ENCODE measurements at places on chromosomes 13 and 19. TPM values are rescaled to one million over a fixed set of nuclear protein-coding genes. Genes with fewer than 3 reads are reported as not detected.

DNA sequence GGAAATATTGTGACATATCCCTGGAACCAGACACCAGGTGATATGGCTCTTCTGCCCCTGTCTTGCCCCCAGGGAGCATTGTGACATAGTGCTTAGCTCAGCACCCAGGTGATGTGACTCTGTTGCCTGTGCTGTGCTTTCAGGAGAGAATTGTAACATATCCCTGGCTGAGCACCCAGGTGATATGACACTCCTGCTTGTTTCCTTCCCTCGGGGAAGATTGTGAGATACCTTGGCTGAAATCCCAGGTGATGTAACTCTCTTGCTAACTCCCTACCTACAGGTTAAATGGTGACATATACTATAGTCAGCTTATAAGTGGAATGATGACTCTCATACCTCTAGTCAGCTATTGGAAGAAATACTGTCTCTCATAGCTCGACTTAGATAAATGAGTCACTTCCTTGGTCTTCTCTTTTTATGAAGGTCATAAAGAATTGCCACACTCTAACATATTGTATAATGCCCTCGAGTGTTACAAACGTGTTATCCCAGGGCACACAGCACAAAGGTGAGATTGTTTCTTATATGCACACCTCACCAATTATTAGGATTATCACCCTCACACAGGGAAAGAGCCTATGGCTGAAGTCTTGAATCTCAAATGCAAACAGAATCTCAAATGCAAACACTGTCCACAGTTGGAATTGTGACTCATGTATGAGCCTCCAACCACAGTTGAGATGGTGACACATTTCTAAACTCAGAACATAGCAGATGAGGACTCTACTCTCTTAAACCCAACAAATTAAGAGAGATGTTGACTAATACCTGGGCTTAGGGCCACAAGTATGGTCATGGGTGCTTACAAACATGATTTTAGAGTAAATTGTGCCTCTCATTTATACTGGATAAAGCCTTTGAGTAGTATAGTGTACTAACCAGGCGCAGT is 32.7 kb upstream of the ZNF254 start:
- no peak overlapping the region for H3K4me3 ChIP-seq
- DNase-seq: no peak
- H3K36me3 ChIP-seq: peaks cover 55% of the 10 kb centered on the region
- H3K27me3 ChIP-seq: no peaks in the 10 kb centered on the region

DNA sequence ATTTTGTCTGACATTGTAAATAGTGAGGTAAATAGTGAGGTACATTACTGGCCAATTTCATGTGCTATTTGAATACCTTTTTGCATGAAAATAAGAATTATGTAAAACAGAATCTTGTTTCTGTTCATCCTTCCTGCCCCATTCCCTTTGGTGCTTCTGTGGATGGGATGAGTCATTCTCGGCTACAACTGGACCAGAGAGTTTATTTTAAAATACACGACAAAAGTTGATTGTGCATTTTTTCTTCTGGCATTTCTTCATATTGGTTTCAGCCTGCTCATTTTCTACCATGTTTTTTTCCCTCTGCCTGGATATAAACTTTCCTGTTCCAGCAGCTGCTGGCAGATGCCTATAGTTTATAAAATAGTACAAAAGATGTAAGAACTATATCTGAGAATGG is 107.5 kb downstream of the CYSLTR2 start:
- peaks cover 8% of the 10 kb centered on the region for H3K4me1 ChIP-seq
- no peak overlapping the region for H3K27ac ChIP-seq
- H3K4me3 ChIP-seq: no peak overlapping the region
- H3K36me3 ChIP-seq: no peaks in the 10 kb centered on the region
- H3K27me3 ChIP-seq: no peaks in the 10 kb centered on the region

DNA sequence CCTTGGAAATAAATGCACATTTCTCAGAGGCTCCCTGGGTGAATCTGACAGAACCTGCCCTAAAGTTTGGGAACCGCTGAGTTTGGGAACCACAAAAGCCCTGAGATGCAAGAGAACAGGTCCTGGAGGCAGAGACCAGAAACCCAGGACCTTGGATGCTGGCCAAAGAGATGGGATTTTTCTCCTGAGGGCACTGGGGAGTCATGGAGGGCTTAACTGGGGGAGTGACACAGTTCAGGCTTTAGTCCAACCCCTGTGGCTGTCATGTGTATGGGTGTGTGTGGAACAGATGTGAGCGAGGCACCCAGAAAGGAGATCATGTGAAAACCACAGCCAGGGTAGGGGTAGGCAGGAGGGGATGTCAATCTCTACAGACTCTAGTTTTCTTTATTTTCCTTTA is 3.9 kb upstream of the NCCRP1 start:
- DNase-seq: no peak
- no peak overlapping the region for H3K27ac ChIP-seq

DNA sequence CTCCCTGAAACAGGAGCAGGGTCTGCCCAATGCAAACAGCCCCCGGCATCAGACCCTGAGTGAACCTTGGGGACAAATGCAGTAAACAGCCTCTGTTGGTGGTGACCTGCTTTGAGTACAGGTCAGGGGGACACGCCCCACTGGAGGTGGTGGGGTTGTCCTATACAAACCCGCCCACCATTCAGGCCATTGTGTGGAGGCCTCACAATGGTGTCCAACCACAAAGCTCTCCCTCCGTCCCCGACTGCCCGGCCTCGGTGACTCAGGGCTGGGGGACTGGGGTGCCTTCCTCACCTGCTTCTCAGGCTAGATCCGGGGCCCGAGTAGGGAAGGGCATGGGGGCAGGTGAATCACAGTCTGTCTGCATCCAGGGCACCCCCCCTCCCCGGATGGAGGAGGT is 1.5 kb downstream of the MUC16 start:
- no peaks in the 10 kb centered on the region for H3K27me3 ChIP-seq
- H3K4me1 ChIP-seq: no peaks in the 10 kb centered on the region
- H3K27ac ChIP-seq: no peak overlapping the region
- H3K36me3 ChIP-seq: no peaks in the 10 kb centered on the region

DNA sequence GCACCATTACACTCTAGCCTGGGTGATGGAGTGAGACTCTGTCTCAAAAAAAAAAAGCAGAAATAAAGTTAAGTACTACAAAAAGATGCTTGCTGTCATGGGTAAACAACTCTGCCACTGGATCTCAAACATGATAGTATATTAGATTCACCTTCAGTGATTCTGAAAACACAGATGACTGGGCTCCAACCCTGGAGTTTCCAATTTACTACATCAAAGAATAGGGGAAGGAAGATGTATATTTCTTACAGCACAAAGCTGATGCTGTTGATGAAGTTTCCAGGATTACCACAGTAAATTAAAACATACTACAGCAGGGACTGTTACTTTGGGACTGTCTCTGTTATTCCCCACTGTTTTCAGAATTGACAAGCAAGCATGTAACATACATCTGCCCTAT is 5.2 kb downstream of the ZNF561 start:
- no peak for DNase-seq
- H3K27me3 ChIP-seq: no peaks in the 10 kb centered on the region
- peaks cover 14% of the 10 kb centered on the region for H3K4me1 ChIP-seq
- no peak overlapping the region for H3K4me3 ChIP-seq
- H3K36me3 ChIP-seq: peaks cover 87% of the 10 kb centered on the region

DNA sequence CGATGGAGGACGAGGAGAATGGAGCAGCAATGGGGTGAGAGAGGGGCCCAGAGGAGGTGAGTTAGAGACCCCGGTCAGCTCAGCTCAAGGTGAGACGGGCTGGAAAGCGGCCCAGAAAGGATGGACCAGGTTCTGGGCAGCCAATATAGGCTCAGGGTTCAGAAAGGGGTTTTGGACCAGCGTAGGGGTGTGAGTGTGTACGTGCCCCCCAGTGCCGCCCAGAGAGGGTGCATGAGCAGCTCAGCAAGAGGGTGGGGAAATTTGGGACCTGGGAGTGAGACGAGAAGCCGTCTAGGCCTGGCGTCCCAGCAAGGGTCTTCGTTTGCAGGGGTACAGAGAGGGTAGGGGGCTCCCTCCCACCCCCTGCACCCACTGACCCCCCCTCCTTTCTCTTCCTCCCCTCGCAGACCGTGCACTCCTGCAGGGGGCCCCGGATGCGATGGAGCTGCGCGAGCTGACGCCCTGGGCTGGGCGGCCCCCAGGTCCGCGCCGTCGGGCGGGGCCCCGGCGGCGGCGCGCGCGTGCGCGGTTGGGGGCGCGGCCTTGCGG is 12.1 kb downstream of the FUT6 start:
- no peaks in the 10 kb centered on the region for H3K27me3 ChIP-seq
- peaks cover 51% of the 10 kb centered on the region for H3K4me1 ChIP-seq
- DNase-seq: no peak
- H3K36me3 ChIP-seq: no peaks in the 10 kb centered on the region
- H3K4me3 ChIP-seq: peak overlapping the region; percentile 56
- peak overlapping the region; percentile 91 for H3K27ac ChIP-seq

DNA sequence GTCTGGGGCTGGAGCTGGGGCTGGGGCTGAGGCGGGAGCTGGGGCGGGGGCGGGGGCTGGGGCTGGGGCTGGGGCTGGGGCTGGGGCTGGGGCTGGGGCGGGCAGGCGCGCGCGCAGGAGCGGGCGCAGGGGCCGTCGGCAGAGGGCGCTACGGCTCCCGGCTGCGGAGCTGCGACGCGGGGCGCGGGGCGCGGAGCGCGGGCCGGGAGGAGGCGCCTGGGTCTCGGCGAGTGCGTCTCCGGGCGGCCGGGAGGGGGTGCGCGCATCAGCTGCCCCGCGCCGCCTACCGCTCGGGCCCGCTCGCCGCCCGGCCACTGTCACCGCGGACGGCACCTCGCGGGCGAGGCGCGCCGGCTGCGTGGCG is 422 bp upstream of the MTUS2 start:
- no peak overlapping the region for H3K27ac ChIP-seq
- no peaks in the 10 kb centered on the region for H3K36me3 ChIP-seq
- H3K4me1 ChIP-seq: peaks cover 5% of the 10 kb centered on the region

DNA sequence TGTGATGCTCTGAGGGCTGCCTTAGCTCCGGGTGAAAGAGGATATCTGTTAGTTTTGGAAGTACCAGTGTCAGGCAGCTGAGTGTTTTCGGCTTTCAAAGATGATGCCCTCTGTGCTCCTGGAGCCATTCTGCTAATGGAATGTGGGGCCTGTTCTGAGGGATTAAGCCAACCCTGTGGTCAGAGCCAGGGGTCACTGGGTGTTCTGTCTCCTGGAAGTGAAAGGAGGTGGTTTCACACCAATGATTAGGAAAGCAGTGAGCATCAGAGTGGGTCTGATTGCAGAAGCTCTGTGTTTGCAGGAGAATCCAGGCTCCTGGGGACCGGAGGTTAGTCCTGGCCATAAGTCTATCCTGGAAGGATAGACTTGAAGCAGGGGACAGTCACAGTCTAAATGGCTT is 94.6 kb downstream of the UQCRFS1 start:
- H3K4me1 ChIP-seq: no peaks in the 10 kb centered on the region
- H3K36me3 ChIP-seq: no peaks in the 10 kb centered on the region
- H3K27ac ChIP-seq: no peak overlapping the region
- DNase-seq: no peak
- no peak overlapping the region for H3K4me3 ChIP-seq
- no peaks in the 10 kb centered on the region for H3K27me3 ChIP-seq

- peaks cover 47% of the 10 kb centered on the region for H3K4me1 ChIP-seq
- no peak for DNase-seq
- no peaks in the 10 kb centered on the region for H3K27me3 ChIP-seq
- H3K36me3 ChIP-seq: no peaks in the 10 kb centered on the region
Measured at GRCh38 chr13:32587811-32588170, 1.5 kb downstream of the PDS5B start.

DNA sequence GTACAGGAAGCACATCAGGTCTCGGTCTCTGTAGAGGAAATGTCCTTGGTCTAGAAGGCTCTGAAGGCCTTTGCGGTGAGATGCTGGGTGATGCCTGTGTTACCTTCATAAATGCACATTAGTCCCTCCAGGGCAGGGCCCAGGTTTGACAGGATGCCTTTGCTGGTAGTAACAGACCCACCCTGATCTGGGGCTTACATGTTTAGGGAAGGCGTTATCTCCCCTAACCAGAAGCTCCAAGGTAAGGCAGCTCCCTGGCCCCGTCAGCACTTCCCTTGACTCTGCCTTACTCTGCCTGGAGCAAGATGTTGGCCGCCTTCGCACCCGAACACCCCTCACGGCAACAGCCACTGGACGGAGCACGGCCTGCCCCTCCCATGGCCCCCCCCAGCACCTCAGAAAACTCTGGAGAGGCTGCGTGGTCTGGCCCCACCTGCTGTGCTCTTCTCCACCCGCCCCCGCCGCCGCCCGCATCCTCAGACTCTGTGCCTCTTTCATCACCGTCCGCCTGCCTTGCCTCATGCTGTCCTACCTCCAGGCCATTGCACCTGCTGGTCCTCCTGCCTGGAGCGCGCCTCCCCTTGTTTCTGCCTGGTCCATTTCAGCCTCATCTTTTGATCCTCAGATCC is 9.1 kb downstream of the AP2A1 start:
- no peak for DNase-seq
- H3K36me3 ChIP-seq: peaks cover 8% of the 10 kb centered on the region
- peaks cover 1% of the 10 kb centered on the region for H3K4me1 ChIP-seq
- H3K4me3 ChIP-seq: no peak overlapping the region

DNA sequence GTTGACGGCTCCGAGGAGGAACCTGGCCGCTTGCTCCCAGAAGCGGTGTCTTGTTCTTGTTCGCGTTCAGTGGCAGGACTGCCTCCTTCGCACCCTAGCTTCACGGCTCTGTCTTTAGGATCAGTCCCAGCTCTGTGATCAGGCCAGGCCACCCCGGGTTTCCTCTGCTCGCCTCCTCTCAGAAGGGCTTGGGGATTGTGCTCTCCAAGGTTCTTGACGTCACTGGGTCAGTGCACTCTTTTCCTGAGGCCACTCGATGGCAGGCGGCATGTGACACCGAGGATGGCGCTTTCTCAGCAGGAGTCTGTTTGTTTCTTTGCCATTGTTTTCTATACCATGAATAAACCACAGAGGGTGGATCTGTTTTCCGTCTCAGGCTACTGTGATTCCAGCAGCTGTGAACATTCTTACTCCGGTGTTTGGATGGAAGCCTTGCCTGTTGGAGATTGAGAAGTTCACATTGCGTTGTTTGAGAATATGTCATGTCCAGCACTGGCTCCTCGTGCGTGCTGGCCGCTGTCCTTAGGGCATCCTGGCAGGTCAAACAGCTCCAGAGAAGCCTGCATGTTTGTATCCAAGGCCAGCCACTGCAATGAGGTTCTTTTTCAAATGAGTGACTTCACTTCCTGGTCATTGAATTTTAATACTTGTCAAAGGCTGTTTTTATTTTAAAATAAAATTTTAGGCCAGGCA is 44.5 kb downstream of the SLC7A9 start:
- DNase-seq: no peak
- no peaks in the 10 kb centered on the region for H3K4me1 ChIP-seq
- no peak overlapping the region for H3K27ac ChIP-seq
- no peak overlapping the region for H3K4me3 ChIP-seq

Gene SERPINE3
- total RNA-seq: not detected

Gene PABPC3
- 0.17 TPM for total RNA-seq

Gene SNAPC2
- total RNA-seq: 33.8 TPM

Data from esophagus muscularis mucosa (tissue), 4 donors.